ENCODE measurements at places on chromosomes 1 and 21. TPM values are rescaled to one million over a fixed set of nuclear protein-coding genes. Genes with fewer than 3 reads are reported as not detected.

The CNR2 gene
- total RNA-seq, result not detected

DNA sequence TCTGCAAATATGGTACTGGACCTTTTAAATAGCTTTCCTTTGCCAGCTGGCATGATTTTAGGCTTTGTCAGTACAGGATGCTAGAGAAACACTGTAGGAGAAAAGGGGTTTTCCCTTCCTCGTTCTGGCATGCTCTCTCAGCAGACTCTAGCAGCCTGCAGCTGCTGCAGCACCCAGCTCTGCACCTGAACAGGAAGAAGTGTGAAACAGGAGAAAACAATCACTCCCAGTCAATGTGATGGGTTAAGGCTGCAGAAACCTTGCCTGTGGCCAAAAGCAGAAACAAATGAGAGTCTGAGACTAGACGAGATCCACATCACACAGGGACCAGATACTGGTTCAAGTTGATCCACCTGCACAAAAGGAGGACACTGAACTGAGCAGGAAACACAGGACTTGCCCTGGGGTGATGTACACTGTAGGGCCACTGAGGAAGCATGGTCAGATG lies 21.2 kb downstream of the OVGP1 start:
- peak; percentile 24 for DNase-seq

DNA sequence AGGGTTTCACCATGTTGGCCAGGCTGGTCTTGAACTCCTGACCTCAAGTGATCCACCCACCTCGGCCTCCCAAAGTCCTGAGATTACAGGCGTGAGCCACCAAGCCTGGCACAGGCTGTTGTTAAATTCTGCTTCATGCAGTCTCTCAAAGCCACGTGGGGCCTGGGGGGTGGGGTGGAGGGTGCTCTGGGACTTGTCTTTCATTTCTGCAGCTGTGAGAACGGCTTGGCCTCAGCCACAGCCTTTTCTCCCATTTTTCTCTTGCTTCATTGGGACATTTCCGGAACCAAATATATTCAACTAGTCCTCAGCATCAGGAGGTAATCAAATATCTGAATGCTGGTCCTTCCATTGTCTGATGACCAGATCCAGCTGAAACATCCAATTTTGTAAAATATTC lies 27.6 kb upstream of the KCNE2 start:
- DNase-seq, result no peak

DNA sequence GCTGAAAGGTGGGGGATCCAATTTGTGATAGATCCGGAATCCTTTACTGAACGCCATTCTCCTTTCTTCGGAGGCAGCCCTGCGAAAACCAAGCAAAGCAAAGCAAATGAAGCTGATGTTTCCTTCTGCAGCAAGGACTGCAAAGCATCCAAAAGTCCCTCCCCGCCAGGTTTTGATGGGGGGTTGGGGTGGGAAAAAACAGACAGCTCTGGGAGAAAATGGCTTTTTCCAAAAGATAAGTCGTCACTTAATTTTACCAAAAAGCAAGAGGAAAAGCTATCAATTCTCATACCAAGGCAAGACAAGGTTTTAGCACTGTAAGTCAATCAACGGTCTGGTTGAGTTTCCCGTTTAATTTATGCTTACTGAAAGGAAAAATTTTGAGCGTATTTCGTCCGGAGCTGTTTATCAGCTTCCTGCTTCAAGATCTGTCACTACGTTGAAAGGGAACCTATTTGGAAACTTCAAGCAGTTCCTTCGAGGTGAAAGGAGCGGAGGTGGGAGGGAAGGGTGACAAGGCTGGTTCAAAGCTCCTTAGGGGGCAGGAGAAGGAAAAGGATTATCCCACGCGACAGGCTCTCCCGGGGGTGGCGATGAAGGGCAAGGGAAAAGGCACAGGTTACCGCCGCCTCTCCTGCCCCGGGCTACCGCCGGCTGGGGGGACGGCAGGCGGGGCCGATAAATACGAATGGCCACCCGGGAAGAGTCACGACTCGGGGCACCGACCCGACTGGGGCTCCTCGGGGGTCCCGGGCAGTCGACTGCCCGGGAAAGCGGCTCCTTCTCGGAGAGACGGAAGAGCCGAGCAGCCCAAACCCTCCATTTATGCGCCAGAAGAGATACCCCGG lies 750 bp downstream of the SYNJ1 start:
- DNase-seq, result peak; percentile 21

The PROK1 gene
- total RNA-seq, result not detected

- no peak for DNase-seq
Observed at GRCh38 chr1:182974506-182975191, 21.7 kb upstream of the SHCBP1L start.

DNA sequence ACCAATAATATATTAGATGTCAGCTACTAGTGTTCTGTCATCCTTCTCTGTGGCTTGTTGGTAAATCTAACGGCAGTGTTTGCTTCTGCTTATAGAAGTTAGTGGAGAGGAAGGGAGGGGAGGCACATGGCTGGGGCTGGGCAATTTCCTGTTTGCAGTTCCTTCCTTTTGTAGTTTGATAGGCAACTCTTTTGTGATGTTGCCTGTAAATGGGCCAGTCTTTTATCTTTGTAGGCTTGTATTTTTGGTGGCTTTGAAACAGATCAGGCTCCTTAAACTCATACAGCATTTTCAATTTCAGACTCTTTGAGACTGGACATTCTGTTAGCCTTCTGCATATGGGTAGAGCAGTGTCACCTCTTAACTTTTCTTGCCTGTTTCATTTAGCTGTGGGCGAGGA lies 48.1 kb downstream of the CDC14A start:
- DNase-seq, result no peak

The HCN3 gene
- total RNA-seq, result 0.10 TPM

- DNase-seq, result peak; percentile 79
Observed at GRCh38 chr1:6343506-6344405, 49.8 kb downstream of the ACOT7 start.

DNA sequence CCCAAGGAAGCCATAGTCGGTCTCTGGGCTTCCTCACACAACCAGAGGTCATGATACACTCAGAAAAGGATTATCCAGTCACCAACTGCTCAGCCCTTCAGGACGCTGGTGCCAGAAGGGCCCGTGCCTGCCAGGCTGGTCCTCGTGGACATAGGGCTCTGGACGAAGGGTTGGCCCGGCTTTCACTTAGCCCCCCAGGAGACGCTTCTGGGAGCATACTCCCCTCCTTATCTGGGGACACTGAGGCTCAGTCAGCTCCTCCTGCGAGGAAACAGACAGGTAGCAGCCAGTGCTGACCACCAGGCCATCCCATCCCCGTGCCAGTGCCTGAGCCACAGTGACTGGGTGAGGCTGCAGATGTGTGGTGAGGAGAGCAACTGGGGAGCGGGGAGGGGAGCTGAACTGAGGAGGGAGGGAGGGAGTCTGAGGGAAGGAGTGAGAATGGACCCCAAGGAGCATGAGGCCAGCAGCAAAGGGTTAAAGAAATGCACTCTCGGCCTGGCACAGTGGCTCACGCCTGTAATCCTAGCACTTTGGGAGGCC lies 17.9 kb upstream of the LAPTM5 start:
- no peak for DNase-seq

DNA sequence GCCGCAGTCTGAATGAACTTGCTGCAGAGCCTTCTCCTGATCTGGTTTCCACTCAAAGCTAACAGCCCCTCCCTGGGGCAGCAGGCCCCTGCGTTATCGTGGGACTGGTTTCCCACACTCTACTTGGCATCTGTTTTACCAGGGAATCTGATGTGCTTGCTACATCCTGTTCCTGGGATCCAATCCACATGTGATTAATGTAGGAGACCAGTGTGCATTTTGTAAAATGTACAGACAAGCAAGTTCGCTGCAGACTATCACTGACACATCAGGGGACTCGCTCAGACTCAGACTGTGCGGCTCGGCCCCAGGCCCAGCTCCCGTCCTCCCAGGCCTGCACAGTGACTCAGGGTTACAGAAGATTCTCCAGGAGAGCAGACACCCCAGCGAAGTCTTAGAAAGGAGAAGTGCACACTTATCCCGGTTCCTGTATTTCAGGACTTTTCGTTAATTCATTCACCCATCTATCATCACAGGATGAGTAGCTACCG lies 340.1 kb downstream of the MATN1 start:
- DNase-seq, result no peak
